Kidney capillary endothelial cell (primary cell): ENCODE measurements at places on chromosomes 2 and 18.

GRCh38 chr2:215161301-215161829 is 22.9 kb upstream of the ABCA12 start:
- no peak for DNase-seq

- DNase-seq: no peak
Observed at GRCh38 chr2:188607501-188607900, 315.8 kb downstream of the GULP1 start.

GRCh38 chr2:153294199-153294786 is 184.3 kb downstream of the RPRM start:
- no peak for DNase-seq

- no peak for DNase-seq
Observed at GRCh38 chr18:14943486-14943885, 195.5 kb downstream of the ANKRD30B start.

GRCh38 chr2:4938206-4938605 is 754.0 kb upstream of the SOX11 start:
- no peak for DNase-seq

- no peak for DNase-seq
Observed at GRCh38 chr18:56770873-56771272, 119.7 kb downstream of the WDR7 start.

DNA sequence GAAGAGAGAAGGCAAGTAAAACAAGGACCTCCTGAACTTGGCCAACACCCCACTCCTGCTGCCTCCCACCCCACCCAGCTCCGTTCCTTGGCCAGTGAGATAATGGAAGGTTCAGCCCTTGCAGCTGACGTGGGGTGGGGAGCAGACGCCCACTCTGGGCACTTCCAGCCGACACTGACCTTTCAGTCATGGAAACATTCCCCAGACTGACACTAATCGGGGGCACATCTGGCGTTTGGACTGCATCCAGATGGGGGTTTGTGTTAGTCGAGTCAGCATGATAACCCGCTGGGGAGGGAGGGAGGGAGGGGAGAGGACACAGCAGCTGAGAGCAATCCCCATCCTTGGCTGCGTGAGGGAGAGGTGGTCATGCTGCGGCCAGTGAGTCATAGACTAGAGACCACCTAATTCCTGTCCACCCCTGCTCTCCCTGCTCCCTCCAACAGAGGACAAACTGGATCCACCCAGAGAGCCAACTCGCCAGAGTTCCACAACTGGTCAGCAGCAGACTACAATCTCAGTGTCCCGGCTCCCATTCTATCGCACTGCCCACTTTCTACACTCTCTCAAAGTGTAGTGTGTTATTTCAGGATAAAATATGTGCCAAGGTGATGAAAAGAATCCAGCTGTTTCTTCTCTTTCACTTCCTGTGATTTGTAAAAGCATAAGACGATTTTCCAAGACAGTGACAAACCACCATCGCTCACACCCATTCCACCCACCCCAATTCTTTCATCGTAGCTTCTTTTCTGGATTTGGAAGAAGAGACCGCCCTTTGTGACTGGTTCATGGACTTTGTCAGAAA is 115.4 kb upstream of the PKDCC start:
- DNase-seq: no peak

- DNase-seq: no peak
Observed at GRCh38 chr2:227164763-227165291, 403 bp downstream of the COL4A3 start.

DNA sequence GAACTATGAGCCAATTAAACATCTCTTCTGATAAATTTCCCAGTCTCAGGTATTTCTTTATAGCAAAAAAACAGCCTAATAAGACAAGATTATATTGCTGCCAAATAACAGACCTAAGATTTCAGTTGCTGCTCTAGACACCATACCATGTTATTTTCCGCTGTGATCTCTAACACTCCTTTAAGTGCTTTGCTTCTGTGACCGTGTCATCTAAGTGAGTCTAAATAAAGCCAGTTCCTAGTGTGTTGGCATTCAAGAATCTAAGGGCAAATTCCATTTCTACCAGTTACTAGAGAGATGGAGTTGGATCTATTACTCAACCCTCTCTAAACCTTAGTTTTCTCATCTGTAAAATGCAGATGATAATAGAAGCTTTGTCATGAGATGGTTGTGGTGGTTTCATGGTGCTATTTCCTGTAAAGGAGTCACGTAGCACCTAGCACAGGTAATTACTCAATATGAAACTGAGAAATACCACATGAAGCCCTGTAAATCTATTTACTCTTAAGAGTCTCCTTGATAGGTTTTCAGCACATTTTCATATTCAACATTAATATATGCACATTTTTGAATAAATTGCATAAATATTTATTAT is 40.5 kb downstream of the SPHKAP start:
- DNase-seq: no peak

- no peak for DNase-seq
Observed at GRCh38 chr2:69221960-69222751, 164.9 kb downstream of the GFPT1 start.

DNA sequence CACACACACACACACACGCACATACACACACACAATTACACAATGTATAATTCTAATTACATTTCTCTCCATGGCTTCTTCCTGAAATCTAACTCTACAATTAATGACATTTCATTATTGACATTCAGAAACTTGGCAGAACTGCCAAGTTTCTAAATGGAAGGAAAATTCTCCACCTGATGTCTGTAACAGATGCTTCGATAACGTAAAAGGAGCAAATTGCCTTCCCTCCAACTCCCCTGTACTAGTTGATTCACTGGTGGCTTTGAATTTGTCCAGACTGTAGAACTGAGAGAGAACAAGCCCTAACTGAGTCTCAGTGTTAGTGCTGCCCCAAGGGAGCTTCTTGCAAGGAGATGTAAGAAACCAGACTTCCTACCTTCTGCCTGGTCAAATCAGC is 255.1 kb upstream of the TMEM200C start:
- DNase-seq: no peak

DNA sequence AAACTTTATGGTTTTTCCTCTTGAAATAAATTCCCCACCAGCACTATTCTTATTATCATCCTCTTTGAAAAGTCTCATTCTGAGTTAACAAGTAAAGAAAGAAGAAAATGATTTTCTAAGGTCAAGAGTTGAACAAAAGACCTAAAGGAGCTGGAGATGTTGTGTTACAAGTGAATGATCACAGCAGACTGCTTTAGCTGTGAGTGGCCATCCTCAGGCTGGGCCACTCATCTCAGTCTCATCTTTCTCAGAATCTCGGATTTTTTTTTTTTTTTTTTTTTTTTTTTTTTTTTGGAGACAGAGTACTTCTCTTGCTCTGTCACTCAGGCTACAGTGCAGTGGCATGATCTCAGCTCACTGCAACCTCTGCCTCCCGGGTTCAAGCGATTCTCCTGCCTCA is 133.3 kb downstream of the CDH2 start:
- DNase-seq: no peak

DNA sequence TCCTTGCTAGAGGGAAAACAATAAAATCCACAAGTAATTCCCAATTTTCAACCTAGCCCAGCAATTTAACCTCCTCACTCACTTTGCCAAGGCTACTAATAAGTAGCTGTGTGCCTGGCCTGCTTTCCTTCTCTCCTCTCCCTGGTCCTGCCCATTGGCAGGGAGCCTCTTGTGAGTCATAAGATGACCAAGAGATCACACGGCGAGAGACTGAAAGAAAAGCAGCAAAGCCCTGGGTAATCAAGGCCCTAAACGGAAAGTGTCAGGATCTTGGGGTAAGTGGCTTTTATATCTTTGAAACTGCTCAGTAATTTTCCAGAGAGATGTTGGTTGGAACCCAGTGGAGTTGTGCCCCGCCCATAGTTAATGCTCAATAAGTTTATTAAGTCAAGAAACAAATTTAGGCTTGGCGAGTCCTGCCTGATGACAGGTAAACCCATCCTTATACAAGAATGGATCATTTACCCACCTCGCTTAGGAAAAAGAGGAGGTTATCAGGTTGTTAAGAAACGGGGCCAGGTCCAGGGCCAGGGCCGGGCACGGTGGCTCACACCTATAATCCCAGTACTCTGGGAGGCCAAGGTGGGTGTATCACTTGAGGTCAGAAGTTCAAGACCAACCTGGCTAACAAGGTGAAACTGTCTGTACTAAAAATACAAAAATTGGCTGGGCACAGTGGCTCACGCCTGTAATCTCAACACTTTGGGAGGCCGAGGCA is 10.0 kb upstream of the ADAM17 start:
- DNase-seq: peak; percentile 73

- DNase-seq: peak; percentile 55
Observed at GRCh38 chr18:8116341-8117005, 492.8 kb upstream of the RAB12 start.

- no peak for DNase-seq
Observed at GRCh38 chr18:77671456-77672167, 422.0 kb downstream of the GALR1 start.
